ENCODE measurements at places on chromosomes 7 and 10. TPM values are rescaled to one million over a fixed set of nuclear protein-coding genes. Genes with fewer than 3 reads are reported as not detected.

DNA sequence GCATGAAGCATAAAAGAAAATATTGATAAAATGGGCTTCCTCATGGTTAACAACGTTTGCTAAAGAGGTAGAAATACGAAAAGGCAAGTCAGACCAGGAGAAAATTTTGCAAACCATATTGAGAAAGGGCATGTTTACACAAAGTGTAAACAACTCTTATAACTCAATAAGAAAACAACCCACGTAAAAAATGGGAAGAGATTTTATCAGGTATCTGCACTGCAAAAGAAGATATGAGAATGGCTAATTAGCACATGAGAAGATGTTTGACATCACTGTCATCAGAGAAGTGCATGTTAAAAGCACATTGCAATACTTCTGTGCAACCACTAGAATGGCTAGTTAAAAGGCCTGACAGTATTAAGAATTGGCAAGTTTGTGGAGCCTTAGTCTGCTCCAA lies 99.5 kb downstream of the VPS50 start:
- no peak for DNase-seq

DNA sequence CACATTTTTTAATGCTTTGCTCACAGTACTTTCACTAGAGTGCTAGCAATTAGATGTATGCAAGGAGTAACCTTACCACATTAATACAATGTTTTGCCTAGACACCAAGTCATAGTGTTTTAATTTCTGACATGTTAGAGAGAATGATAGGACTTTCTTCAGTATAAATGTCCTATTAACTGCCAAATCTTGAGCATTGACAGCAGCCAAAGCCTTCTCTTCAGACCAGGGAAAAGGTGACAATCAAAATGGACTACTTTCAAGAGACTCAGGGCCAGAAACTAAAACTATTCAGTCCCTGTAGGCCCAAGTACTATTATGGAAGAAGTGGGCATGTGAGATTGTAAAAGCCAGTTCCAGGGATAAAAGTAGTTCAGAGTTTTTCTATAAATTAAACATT lies 201.4 kb upstream of the PCDH15 start:
- no peak for DNase-seq

DNA sequence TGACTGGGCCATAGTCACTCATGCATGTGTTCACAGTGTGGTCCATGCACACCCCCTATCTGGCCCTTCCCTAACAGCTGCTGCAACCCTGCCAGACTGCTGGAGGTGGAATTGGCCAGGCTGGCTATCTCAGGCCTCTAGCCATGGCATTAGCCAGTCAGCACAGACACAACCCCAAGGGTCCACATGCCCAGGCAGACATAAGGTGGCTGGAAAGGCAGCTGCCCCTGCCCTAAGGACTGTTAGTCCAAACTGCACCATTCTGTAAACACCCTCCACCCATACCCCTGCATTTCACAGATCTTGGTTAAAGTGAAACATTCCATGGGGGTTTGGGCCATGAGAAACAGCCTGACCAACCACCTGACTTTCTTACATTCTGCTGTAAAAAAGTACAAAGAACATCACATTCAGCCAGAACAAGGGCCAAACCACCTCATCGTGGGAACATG lies 137.4 kb upstream of the KCNMA1 start:
- no peak for DNase-seq

DNA sequence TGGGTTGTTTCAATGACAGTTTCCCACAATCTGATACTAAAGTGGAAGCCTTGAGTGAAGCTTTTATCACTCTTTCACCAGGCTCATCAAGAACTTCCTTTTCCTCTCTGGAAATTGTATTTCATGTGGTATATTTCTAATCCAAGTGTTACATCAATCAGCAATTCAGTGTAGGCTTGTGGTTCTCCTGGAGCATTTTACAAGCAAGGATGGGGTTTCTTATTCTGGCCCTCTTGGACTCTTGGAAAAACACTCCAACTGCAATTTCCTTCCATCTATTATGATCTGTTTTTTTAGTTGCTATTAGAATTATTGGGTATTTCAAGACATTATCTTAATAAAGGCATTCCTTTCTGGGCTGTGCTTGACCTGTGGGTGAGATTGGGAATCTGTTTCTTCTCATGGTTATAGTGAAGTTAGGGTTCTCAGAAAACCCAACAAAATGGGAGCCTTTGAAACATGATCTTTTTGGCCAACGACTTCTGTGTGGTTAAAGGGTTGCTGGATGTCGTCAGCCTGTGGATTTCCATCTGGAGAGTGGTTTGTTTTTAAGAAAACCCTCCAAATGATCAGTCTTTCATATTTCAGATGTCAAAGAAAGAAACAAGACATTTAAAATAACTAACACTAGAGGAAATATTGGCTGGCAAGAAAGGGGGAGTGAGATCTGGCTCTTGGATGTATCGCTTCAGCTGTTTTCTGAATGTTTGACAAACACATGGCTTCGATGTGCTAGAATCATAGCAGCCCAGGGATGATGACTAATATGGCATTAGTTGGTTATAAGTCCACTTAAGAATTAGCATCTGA lies 540.2 kb downstream of the LRMDA start:
- DNase-seq: no peak

- DNase-seq: no peak
These were observed 90.6 kb downstream of the CACNB2 start for GRCh38 chr10:18230794-18231193.

DNA sequence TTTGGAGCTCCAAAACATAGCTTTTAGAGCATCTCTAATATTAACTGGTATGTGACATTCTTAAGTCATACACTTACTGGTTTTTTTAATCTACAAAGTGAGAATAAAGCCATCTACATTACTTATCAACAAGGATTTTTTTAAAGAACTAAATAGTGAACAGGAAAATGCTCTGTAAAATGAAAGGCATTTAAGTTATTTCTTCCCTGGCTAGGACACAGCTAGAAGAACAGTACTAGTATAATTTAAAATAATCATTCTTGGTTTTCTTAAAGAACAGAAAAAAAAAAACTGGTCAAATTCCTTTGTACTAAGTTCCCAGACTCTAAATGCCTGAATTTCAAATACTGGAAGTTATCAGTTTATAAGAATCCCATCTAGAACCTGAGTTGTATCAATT lies 139.5 kb downstream of the SRPK2 start:
- no peak for DNase-seq

DNA sequence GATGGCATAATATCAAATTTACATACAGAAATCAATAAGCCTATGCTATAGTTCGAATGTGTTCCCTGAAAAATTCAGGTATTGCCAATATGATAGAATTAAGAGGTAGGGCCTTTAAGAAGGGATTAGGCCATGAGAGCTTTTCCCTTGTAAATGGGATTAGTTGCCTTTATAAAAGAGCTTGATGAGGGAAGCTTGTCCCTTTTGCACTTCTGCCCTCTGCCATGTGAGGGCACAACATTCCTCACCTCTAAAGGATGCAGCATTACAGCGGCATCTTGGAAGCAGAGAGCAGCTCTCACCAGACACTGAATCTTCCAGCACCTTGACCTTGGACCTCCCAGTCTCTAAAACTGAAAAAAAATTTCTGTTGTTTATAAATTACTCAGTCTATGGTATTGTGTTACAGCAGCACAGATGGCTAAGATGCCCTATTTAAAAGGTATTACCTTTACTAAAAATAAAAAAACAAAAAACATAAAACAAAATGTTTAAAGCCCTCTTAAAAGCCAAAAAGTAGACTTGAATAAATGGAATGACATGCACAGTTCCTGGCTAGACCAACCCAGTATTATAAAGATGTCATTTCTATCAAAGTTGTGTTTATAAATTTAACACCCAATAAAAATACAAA lies 909.6 kb downstream of the REEP3 start:
- no peak for DNase-seq

DNA sequence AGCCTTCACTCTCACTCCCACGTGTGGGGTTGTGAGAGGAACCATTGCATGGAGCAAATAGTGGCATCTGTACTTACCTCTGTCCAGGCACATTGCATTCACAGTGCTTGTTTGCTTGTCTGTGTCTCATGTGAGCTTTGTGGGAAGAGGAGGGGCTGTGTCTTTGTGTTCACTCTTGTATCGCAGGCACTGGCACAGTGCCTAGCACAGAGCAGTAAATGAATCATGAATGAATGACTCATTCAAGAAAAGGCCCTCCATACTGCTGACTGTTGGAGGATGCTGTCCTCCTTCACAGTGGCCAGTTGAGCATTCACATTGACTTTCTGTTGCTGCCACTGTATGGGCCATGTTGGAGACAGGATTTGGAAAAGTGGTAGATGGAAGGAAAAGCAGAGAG lies 125.3 kb downstream of the SORCS3 start:
- DNase-seq: no peak

DNA sequence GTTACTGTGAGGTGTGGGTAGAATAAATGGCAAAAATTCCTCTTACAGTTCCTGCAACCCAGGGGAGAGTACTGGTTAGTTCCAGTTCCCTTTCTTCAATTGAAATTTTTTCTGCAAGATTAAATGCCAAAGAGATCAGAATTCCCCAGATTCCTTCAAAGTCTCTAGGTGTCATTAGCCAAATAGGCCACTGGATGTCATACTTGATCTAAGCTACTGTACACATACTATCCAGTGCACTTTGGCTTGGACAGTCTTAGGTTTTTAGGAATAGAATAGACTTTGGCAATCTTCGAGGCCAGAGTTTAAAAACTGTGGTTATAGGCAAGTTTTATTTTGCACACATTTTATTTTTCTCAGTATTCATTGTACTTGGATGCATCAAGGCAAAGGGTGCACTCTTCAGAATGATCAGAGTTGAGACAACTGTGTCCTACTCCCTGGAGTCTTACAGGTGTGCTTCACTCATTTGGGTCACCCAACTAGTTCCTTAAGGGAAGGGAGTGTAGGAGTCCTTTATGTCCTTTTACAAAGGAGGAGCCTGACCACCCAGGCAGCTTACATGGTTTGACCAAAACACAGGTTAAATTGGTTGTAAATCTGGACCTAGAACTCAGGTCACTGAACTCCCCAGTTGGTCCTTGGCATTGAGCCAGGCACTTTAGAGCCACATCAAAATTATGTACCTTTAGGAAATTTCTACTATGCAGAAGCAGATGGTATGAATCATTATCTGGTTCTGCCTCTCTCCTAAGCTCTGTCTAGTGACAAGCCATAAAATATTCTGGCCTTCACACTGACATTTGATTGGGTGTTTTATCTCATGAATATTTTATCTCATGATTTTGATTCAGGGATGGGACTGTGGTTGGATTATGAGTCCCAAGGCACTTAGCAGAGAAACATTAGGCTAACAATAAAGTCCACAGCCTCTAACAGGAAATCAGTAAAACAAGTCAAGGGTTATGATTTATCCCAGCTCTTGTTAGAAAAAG lies 49.5 kb downstream of the ASAH2B start:
- no peak for DNase-seq

DNA sequence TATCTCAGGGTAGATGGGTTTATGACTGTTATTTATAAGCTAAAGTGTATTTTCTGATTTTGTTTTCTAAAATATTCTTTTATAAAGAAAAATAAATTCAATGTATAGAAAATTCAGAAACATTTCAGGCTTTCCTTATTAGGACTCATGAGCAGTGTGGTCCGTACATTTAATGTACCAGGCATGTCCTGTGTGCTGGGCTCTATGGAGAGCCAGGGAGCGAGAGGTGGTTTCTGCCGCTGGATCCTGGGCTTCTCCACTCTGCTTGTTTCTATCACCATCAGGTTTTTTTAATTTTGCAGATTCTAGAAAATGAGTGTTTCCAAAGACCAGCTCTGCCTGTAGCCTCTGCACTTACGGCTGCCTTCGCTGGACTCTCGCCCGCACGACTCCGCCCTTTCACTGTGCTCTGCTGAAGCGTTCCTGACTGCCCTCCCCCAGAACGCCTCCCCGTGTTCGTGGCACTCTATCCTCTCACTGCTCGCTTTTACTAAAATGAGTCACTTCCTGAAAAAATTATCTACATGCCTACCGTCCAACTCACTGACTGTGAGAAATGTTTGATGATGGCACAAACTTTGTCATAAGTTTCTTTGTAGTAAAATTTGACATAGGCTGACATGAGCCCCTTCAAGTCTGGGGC lies 188.5 kb downstream of the ZMYND11 start:
- peak; percentile 55 for DNase-seq

DNA sequence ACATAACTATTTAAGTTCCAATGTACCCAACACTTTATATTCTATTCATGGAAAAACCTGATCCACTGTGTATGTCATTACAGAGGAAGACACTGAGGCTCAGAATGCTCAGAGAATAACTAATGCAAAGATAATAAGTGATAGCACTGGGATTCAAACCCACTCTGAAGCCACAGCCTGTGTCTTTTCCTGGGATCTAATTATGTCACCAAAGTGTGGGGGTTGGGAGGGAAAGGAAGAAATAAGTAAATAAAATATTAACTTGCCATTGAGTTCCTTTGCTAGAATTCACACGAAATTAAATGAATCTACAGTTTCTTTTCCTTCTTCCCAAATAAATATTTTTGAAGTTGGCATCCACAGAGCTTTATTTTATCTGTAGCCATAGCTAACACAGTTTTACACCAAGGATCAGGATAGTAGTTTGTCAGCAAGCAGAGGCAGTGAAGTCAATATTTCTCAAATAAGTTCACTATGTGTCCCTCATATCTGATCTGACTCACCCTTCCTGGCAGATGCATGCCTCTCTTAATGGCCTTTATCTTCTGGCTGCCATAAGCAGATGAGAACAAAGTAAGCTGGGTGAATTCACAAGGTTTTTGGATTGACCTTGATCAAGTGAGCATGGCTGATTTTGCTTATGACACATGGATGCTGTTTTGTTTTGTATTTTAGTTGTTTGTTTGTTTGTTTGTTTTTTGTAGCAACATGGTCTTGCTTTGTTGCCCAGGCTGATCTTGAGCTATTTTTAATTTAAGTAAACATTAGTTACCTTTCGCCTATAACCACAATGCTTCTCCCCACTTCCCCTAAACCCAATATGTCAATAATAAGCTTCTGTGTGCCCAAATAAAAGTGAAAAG lies 6.3 kb downstream of the RAPGEF5 start:
- DNase-seq: no peak

- DNase-seq: no peak
These were observed 257.8 kb downstream of the PCLO start for GRCh38 chr7:82904871-82905270.

DNA sequence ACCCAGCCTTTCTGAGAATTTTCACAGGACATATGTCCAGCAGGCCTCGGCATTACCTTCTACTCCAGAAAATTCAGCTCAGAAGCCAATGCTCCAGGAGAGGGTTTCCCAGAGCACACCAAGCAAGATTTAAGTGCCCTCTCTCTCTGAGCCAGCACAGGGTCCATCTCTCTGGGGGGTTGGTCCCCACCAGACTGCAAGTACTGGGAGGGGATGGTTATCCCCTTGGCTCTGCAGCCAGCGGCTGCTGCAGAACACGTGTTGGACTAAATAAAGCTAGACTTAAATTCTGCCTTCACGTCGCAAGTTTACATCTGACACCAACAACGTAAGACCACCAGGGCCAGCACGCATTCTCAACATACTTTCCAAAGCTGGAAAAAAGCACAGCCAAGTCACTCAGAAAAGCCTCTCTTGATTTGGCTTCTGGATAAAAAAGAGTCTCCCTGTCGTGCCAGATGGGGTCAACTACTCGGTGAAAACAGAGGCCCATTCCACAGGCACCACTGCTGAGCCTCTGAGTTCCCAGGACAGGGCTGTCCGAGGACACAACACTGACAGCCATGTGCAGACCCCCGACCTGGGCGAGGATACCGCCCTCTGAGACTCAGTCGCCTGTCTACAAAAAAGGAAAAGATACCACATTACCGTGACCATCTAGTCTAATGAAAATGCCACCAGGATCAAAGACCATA lies 77.3 kb downstream of the CTBP2 start:
- no peak for DNase-seq

- peak; percentile 51 for DNase-seq
These were observed 170.7 kb downstream of the HDAC9 start for GRCh38 chr7:18666107-18666728.

The HOXA3 gene
- 3.7 TPM for total RNA-seq

The GNGT1 gene
- not detected for total RNA-seq

The CYP2C19 gene
- not detected for total RNA-seq

The BHLHA15 gene
- not detected for total RNA-seq

The SYT15B gene
- 1.6 TPM for total RNA-seq

The CCDC146 gene
- 3.7 TPM for total RNA-seq
